ENCODE measurements at places on chromosomes 5 and 9.
A peak's percentile ranks its signal among the peaks of the same experiment; 100 is the strongest.

- no peak for DNase-seq
These were observed at the start of gene HAVCR1 for GRCh38 chr5:157059093-157059539. TSS of gene HAVCR1 (minus strand) at chr5:157059116. CDS start at chr5:157057943, 1,173 bp downstream.

- DNase-seq: no peak
These were observed 66.5 kb downstream of the COL27A1 start for GRCh38 chr9:114221706-114222465.

GRCh38 chr5:14906628-14907027 lies 35.0 kb upstream of the ANKH start:
- DNase-seq: no peak

DNA sequence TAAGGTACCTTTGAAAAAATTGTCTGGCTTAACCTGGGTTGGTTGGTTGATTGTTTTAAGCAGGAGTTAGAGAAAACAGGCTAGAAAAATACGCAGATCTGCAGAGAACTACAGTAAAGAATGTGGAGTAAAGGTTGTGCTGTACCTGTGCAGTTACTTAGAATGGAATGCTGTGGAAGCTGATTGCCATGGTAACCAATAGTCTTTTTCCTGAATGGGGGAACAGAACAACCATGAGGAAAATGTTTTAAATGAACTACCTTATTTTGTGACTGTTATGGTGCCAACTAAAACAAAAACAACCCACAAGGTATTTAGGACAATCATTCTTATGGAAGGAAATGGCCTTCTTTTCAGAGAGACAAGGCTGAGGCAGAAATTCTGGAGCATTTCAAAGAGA lies 4.8 kb upstream of the HOMER1 start:
- DNase-seq: no peak

DNA sequence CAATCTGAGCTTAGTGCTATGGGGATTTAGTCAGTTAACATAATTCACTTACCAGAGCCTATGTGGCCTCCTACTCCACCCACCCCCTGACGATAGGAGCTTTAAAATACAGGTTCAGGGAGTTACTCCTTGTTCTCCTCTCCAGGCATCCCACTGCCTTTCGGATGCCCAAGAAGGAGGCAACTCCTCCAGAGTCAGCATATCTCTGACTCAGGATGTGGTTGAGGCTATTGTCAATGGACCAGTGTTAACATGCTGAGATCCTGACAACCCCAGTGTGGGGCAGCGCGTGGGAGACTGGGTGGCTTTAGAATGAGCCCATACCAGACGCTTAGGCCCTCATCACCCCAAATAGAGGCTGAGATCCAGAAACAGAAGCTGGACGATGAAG lies 27.4 kb downstream of the BICD2 start:
- DNase-seq: no peak

- no peak for DNase-seq
These were observed 39.1 kb downstream of the PCDH1 start for GRCh38 chr5:141839015-141839513.

DNA sequence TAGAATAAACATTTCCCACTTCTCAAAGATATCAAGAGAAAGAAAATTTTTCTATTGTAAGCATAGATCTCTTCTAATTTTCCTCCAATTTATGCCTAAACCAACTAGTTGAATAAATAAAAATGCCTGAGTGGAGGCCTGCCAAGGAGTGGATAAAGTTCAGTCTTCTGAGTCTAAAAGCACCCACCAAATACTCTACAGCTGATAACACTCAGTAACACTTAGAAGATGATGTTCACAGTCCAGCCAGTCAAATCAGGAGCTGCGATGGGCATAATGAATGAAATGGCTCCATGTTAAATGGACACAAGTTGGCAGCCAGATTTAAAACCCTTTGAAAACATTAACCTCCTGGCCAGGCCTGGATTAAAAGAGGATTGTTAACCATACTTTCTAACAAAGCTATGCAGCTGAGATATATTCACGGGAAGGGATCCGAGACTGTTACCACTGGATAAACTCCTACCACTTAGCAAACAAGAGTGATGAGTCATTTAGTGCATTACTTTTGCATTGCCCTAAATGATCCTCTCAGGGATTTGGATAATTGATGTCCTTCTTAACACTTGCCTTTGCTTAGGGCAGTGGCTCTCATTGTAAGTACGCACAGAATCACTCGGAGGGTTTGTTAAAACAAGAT lies 63.7 kb upstream of the CCDC112 start:
- no peak for DNase-seq

- DNase-seq: no peak
These were observed 2.4 kb downstream of the MLANA start for GRCh38 chr9:5893134-5893505.

- no peak for DNase-seq
These were observed 202.8 kb downstream of the SREK1 start for GRCh38 chr5:66346869-66347268.

DNA sequence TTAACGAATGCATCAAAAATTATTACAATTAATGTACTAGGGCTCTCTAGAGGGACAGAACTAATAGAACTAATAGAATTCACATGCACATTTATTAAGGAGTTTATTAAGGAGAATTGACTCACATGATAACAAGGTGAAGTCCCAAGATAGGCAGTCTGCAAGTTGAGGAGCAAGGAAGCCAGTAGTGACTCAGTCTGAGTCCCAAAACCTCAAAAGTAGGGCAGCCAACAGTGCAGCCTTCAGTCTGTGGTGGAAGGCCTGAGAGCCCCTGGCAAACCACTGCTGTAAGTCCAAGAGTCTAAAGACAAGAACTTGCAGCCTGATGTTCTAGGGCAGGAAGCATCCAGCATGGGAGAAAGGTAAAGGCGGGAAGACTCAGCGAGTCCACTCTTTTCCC lies 633.8 kb downstream of the SEMA5A start:
- DNase-seq: peak; percentile 24

GRCh38 chr9:35919212-35920008 lies 10.1 kb downstream of the SPAAR start:
- no peak for DNase-seq

GRCh38 chr9:102975251-102975650 lies 19.9 kb upstream of the CYLC2 start:
- DNase-seq: no peak

GRCh38 chr5:67807439-67807888 lies 408.1 kb upstream of the PIK3R1 start:
- no peak for DNase-seq

DNA sequence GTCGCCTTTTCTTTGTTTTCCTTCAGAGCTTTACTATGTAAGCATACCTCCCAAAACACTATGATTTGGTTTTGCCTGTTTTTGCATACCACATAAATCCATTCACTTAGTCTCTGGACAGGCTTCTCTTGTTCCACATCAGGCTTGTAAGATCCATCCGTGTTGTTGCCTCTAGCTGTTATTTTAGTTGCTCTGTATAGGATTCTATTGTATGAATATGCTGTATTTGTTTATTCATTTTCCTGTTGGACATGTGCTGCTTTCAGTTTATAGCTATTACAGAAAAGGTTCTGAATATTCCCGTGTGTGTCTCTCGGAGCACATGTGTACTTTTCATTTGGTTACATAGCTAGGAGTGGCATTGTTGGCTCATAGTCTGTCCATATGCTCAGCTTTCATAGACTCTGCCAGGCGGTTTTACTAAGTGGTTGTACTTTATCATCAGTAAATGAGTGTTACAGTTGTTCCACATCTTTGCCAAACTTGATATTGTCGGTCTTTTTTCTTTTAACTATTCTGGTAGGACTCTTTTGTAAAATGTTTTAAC lies 41.8 kb downstream of the NUP214 start:
- no peak for DNase-seq
